ENCODE measurements at places on chromosomes 1 and 21. TPM values are rescaled to one million over a fixed set of nuclear protein-coding genes. Genes with fewer than 3 reads are reported as not detected.

DNA sequence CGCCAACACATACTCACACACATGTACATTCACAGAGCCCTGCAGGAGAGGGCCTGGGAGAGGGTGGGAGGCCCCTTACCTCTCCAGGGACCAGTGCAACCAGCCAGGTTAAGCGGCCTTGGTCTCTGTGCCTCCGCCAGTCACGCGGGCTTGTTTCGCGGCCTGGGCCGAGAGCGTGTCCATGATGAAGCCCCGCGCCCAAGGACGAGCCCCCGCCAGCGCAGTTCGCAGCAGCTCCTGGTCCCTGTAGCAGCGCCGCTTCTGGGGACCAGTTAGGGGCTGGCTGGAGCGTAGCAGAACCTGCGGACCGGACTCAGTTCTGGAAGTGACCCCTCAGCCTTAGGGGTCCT, 7.3 kb upstream of the FAM167B start:
- DNase-seq = no peak

GRCh38 chr1:209387969-209388329, 195.6 kb upstream of the CAMK1G start:
- DNase-seq = no peak

GOLT1A gene
- not detected for total RNA-seq

GRCh38 chr1:153025797-153026196, 5.2 kb upstream of the SPRR1B start:
- no peak for DNase-seq

RNF186 gene
- not detected for total RNA-seq

- DNase-seq = no peak
Measured at GRCh38 chr1:86370601-86371022, 25.5 kb downstream of the ODF2L start.

- DNase-seq = no peak
Measured at GRCh38 chr1:177384461-177384860, 213.7 kb downstream of the BRINP2 start.

All from activated CD4-positive, alpha-beta memory T cell treated with anti-CD3 and anti-CD28 coated beads, Interleukin-2, amount 10 ng/mL, durations not matched to agents 7 days and 5 days (primary cell).